CD4-positive, alpha-beta T cell (primary cell): ENCODE measurements at places on chromosomes 2 and 18. TPM values are rescaled to one million over a fixed set of nuclear protein-coding genes. Genes with fewer than 3 reads are reported as not detected.

CD28 gene
- 130 TPM for total RNA-seq

DNA sequence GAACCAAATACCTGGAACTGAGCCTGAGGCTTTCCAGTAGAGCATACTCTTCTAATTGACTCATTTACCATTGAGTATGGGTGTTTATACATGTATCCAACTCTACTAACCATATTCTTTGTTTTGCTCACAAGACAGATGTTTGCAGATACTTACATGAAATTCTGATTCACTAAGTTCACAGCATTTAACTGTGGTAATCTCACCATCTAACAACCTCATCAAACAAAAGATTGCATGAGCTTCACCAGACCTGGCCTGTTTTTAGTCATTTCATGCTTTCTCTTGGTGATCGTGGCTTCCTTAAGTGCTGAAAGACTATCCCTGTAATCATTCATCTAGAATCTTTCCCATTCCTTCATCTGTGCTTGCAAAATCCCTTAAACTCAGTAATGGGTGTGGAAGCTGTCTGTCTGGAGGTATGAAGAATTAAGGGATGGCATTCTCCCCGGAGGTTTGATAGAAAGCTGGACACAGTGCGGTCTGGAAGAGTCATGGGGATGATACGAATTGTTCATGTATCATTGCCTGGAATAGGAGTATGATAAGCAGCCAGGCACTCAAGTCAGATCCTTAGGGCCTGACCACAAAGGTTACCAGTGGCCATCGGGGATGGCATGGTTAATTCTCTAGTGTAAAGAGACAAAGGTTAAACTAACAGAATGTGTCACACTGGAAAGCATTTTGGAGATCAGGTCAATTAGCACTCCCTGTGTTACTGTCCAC, 42.0 kb upstream of the IL1R1 start:
- no peaks in the 10 kb centered on the region for H3K27me3 ChIP-seq
- H3K4me1 ChIP-seq: peaks cover 9% of the 10 kb centered on the region

DNA sequence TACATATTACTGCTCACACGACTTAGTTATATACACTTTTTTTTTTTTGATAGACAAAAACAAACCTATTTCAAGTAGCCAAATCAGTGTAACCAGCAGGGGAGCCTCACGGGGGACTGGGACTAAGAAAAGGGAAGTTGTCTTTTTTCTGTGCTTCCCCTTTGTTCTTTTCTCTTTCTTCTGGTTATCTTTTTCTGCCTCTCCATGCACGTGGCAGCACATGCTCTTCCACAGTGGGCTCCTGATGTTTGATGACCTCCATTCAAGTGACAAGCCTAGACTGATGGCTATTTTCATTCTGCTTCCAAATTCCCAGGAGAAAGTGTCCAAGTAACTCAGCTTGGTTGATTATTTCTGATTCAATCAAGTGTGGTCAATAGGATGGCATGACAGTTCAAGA, 98.2 kb upstream of the STK39 start:
- peaks cover 5% of the 10 kb centered on the region for H3K27me3 ChIP-seq
- no peak overlapping the region for H3K4me3 ChIP-seq
- no peak overlapping the region for H3K27ac ChIP-seq
- H3K4me1 ChIP-seq: no peaks in the 10 kb centered on the region

DNA sequence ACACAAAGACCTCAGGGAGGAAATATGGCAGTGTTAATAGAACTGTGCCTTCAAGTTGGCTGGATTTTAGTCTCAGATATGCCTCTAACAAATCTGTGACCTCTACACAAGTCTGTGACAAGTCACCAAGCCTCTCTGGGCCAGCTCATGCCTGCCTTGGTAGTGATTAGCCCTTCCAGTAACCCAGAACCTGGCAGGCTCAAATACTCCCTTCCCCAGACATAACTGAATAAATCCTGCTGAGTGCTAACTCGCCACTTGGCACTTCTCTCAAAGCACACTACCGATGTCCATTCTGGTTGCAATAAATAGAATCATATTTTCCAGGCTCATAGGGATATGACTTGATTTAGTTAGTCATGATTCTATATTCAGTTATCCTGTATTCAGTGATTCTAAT, 15.3 kb upstream of the THSD7B start:
- no peak for DNase-seq
- H3K4me1 ChIP-seq: no peaks in the 10 kb centered on the region

TRIM43B gene
- not detected for total RNA-seq

DNA sequence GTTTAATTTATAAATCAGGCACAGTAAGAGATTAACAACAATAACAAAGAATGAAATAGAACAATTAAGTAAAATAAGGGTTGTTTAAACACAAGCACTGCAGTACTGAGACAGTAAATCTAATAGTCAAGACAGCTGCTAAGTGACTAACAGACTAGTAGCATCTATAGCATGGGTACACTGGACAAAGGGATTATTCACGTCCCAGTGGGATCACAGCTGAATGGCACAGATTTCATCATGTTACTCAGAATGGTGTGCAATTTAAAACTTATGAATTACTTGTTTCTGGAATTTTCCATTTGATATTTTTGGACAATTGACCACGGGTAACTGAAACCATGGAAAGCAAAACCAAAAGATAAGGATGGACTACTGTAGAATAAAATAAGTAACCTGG, 161.9 kb upstream of the DAPL1 start:
- no peak for DNase-seq
- no peaks in the 10 kb centered on the region for H3K4me1 ChIP-seq
- no peak overlapping the region for H3K4me3 ChIP-seq

- no peak overlapping the region for H3K4me3 ChIP-seq
- no peaks in the 10 kb centered on the region for H3K27me3 ChIP-seq
- H3K4me1 ChIP-seq: peaks cover 4% of the 10 kb centered on the region
- no peak overlapping the region for H3K27ac ChIP-seq
These were observed 37.4 kb downstream of the UBE2F start for GRCh38 chr2:238004077-238004830.

CTDSP1 gene
- 76.8 TPM for total RNA-seq

FSHR gene
- total RNA-seq: not detected

EPB41L3 gene
- total RNA-seq: 10.9 TPM

DNA sequence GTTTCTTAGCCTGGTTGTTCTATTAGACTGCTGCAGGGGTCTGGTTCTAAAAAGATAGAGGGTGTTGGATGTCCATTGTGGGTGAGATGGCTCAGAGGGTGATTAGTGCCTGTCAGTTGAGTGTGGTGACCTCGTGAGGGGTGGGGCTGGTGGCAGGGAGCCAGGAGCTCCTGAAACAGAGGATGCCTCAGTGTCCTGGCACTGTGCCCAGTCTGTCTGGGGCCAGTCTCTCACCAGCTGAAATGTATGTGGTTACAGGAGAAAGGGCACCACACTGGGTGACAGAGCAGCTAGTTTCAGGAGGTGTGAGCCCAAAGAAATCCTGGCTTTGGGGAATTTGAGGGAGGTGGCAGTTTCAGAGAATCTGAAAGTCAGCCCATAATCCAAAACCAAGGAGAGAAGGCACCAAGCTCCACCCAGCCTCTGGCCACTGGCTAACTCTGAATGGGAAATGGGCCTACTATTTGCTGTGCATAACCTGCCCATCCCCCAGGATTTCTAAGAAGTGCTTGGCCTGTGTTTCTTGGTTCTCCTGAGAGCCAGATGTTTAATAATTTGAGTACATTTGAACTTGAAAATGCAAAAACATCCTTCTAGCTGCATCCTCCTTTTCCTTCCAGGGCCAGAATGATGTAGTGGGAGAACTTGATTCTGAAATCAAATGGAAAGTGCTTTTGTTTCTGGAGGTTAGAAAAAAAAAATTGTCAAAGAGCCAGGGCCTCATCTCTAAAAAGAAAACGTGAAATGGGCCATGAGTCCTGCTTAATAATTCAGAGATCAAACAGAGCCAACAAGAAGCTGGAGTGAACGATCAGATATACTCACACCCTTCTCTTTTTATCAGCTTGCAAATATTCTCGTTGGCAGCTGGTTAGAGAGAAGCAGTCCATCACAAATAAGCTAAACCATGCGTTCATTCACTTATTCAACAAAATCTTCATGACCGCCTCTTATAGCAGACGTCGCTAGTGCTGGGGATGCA, 92.3 kb downstream of the B3GNT2 start:
- peak; percentile 55 for DNase-seq
- no peak overlapping the region for H3K4me3 ChIP-seq
- no peak overlapping the region for H3K27ac ChIP-seq
- no peaks in the 10 kb centered on the region for H3K27me3 ChIP-seq
- no peaks in the 10 kb centered on the region for H3K36me3 ChIP-seq

GNAL gene
- total RNA-seq: 0.11 TPM

DNA sequence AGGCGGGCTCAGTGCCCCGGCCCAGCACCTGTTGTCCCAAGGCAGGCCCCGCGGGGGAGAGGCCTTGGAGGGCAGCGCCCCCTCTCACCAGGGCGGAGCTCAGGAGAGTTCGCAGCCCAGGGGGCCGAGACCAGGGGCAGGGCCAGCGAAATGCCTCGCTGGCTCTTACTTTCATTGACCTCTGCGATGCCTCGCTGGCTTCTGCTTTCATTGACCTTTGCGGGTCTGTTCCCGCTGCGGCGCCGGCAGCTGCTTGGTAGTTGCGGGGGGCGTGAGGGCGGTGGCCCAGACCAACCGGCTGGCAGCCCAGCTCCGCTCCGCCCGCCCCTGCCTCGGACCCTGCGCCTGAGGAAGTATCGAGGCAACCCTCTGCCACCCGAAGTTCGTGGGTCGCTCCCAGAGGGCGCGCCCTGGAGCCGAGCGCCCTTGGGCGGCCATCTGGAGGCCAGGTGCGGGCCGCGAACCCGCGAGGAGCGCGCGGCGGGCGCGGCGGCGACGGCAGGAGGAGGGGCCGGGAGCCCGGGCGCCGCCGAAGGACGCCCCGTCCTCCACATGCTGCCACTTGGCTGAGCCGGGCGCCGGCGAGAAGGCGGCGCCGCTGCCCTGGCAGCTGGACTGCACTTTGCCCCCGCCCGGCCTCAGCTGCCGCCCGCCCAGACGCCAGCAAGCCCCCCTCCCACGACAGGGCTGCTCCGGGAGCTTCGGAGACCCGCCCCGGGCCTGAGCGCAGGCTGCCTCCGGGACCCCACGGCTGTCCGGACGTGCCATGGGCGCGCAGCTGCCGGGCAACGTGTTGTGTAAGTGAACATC, 118.0 kb upstream of the MSTN start:
- no peaks in the 10 kb centered on the region for H3K36me3 ChIP-seq
- H3K27ac ChIP-seq: no peak overlapping the region
- peaks cover 13% of the 10 kb centered on the region for H3K27me3 ChIP-seq
- peak overlapping the region; percentile 14 for H3K4me3 ChIP-seq
- peaks cover 12% of the 10 kb centered on the region for H3K4me1 ChIP-seq
- peak; percentile 6 for DNase-seq

GRCh38 chr2:104850361-104851290, 3.3 kb upstream of the POU3F3 start:
- H3K27me3 ChIP-seq: peaks cover 90% of the 10 kb centered on the region
- H3K36me3 ChIP-seq: no peaks in the 10 kb centered on the region
- H3K4me1 ChIP-seq: peaks cover 32% of the 10 kb centered on the region
- H3K27ac ChIP-seq: no peak overlapping the region
- no peak for DNase-seq
- H3K4me3 ChIP-seq: no peak overlapping the region

DNA sequence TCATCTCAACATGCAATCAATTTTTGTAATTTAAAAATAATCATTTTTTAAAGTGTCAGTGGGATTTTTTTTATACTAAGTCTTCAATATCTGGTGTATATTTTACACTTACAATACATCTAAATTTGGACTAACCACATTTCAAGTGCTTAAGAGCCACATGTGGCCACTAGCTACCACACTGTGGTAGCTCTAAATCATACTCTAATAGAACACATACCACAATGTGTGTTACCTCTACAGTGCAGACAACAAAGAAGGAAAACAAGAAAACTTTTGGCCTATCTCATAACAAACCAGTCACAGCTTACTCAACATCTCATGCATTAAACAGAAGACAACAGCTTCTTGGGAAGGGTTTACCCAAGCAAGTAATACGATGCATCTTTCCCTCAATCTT, 24.5 kb downstream of the PIAS2 start:
- H3K4me3 ChIP-seq: no peak overlapping the region
- no peak for DNase-seq
- no peaks in the 10 kb centered on the region for H3K4me1 ChIP-seq
- no peaks in the 10 kb centered on the region for H3K27me3 ChIP-seq

NRP2 gene
- total RNA-seq: not detected

CD8B2 gene
- 0.14 TPM for total RNA-seq

- H3K36me3 ChIP-seq: no peaks in the 10 kb centered on the region
- DNase-seq: no peak
- H3K27ac ChIP-seq: no peak overlapping the region
- H3K4me3 ChIP-seq: no peak overlapping the region
These were observed 17.9 kb downstream of the DYSF start for GRCh38 chr2:71471276-71471675.

GRCh38 chr2:231709981-231710798, 1.9 kb downstream of the PTMA start:
- peak overlapping the region; percentile 97 for H3K27ac ChIP-seq
- peaks cover 64% of the 10 kb centered on the region for H3K4me1 ChIP-seq
- no peaks in the 10 kb centered on the region for H3K27me3 ChIP-seq
- H3K36me3 ChIP-seq: peaks cover 31% of the 10 kb centered on the region
- peak overlapping the region; percentile 97 for H3K4me3 ChIP-seq

RPRM gene
- not detected for total RNA-seq

LBX2 gene
- not detected for total RNA-seq

DNA sequence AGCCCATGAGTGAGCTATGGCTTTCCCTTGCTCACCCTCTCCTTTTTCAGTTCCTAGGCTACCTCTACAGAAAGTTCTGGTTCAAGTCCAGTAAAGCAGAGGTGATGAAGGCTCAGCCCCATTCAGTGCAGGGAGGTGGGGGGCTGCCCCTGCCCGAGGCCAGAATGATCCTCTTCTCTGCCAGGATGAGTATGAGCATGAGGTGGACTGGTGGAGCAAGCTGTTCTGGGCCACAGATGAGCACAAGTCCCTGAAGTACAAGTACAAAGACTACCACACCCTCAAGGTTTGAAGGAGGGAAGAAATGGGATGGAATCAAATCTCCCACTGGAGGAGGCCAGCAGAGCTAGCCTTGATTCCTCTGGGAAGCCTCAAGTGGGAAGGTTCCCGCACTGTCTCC, 42.4 kb downstream of the LMAN2L start:
- H3K27me3 ChIP-seq: no peaks in the 10 kb centered on the region
- H3K36me3 ChIP-seq: no peaks in the 10 kb centered on the region
- DNase-seq: no peak
- no peak overlapping the region for H3K4me3 ChIP-seq
- no peak overlapping the region for H3K27ac ChIP-seq

- DNase-seq: no peak
- H3K36me3 ChIP-seq: no peaks in the 10 kb centered on the region
- H3K27me3 ChIP-seq: no peaks in the 10 kb centered on the region
- H3K4me3 ChIP-seq: no peak overlapping the region
- no peak overlapping the region for H3K27ac ChIP-seq
- H3K4me1 ChIP-seq: peaks cover 9% of the 10 kb centered on the region
These were observed 116.2 kb downstream of the TANC1 start for GRCh38 chr2:159084384-159085370.

DNA sequence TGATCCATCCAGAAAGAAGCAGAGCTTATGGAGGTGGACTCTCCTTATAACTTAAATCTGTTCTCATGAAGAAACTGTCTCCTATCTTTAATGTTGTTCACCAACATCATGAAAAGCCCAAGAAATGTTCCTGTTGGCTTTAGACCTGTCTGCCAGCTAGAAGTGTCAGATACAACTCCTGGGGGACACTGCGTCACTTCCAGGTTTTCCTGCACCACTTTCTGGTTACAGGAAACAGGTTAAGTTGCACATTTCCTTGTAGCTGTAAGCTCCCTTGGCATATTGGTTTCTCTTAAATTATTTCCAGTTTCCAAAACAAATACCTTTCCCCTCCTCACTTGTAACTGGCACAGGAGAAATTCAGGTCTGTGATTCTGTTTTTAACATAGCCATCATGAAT, 2.9 kb downstream of the CEP68 start:
- H3K27ac ChIP-seq: no peak overlapping the region
- H3K4me1 ChIP-seq: peaks cover 57% of the 10 kb centered on the region
- DNase-seq: no peak
- H3K4me3 ChIP-seq: no peak overlapping the region
- H3K36me3 ChIP-seq: no peaks in the 10 kb centered on the region

RAMP1 gene
- total RNA-seq: not detected
